ENCODE measurements at places on chromosomes 13 and 19.

DNA sequence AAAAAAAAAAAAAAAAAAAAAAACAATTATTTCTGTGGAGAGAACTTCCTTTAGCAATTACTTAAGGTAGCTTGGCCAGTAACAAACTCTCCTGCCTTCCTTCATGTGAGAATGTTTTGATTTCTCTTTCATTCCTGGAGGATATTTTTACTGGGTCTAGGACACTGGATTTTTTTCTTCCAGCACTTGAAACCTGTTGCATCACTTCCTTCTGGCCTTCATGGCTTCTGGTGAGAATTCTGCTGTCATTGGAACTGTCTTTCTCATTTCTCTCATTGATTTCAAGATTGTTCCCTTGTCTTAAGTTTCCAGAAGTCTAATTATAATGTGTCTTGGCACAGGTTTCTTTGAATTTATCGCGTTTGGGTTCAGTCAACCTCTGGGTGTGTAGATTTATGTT lies 19.3 kb upstream of the RAB20 start:
- DNase-seq = no peak

DNA sequence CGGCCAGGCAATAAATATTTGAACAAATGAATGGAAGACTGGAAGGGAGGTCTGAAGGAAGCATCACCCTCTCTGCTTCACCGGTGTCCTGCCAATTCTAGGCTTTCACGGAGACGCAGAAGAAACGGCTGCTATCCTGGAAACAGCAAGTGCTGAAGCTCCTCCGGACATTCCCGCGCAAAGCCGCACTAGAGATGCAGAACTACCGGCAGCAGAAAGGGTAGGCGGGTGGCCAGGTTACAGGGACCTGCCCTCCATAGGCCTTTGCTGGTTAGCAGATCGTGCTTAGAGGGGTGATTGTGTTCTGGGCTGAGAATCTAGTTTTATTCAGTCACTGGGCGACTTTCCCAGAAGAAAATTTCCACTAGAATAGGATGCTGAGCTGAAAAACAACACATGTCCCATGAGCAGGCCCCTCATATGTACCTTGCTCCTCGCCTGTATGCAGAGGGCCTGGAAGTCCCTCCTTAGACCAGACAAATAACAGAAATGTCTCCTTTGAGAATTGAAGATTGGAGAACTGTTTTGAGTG lies 11.0 kb downstream of the PAF1 start:
- DNase-seq = no peak

- DNase-seq = no peak
These were observed 14.1 kb upstream of the HNRNPM start for GRCh38 chr19:8430650-8431049.

DNA sequence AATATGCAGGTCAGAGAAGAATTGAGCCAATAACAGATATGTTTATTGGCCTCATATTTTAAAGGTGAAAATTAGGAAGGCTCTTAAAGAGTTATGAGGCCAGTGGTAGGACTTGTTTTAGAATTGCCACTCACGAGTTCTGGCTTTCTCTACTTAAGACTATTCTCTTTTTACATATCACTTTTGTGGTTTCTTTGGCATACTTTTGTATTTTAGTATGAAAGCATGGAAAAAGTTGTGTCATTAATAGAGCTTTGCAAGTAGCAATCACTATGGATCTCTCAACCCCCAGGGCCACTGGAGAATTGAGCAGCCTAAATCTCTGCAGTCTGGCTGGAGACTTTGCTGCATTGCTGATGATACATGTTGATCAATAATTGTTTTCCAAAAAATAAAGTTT lies 64.6 kb upstream of the SOX21 start:
- DNase-seq = no peak

DNA sequence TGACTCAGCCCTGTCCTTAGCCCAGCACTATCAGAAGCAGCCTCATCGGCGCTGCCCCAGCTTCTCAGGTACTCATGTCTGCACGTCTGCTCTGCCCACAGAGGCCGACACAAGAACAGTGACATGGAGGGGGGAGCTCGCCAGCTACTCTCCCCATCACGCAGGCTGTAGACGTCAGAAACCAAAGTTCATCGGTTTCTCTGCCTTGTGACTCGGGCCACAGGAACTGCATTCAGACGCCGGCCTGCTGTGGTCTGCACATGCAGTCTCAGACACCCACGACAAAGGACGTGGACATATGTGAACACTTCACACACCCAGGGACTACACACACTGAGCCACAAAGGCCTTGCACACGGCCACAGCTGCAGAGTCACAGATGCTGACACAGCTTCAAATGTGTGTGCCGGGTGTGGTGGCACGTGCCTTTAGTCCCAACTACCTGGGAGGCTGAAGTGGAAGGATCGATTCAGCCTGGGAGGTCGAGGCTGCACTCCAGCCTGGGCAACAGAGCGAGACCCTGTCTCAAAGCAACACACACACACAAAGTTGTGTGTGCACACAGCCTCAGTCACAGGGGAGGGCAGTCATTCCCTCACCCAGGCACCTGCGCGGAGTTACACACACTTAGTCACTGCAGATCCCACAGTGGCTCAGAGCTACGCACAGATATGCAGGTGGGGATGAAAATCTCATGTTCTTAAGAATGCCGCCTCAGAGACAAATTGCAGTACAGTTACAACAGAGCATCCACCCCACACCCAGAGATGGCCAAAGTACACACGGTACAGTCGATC lies 4.9 kb upstream of the ZFP36 start:
- DNase-seq = peak; percentile 71

GRCh38 chr13:42377640-42378382 lies 105.9 kb downstream of the AKAP11 start:
- DNase-seq = no peak

- no peak for DNase-seq
These were observed 15.2 kb upstream of the SHFL start for GRCh38 chr19:10070730-10071446.

GRCh38 chr13:51912091-51912490 lies 50.3 kb downstream of the CCDC70 start:
- DNase-seq = no peak

DNA sequence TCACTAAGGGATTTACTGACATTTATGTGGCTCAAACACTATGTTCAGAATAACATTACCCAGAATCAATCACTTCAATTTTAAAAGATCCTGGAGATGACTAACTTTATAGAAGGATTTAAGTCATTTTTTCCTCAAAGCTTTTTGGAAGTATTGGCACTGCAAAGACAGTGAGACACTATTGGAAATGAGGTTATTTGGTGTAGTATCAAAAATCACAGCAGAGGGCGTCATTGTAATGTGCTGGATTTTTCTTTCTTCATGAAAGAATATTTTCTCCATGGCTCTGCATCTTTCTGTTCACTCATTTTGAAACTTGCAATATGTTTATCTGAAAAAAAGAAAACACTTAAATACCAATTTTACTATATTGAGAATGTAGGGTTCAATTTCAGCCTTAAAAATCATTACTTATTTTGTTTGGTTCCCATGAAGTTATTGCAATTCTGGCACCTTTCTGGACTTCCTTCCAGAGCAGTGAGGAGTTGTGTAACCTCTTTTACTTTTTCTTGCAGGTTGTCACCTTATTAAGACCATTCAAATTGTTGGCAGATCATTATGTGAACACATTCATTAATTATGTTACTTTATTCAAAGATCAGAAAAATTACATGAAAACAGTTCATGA lies 3.7 kb upstream of the CSNK1A1L start:
- no peak for DNase-seq

DNA sequence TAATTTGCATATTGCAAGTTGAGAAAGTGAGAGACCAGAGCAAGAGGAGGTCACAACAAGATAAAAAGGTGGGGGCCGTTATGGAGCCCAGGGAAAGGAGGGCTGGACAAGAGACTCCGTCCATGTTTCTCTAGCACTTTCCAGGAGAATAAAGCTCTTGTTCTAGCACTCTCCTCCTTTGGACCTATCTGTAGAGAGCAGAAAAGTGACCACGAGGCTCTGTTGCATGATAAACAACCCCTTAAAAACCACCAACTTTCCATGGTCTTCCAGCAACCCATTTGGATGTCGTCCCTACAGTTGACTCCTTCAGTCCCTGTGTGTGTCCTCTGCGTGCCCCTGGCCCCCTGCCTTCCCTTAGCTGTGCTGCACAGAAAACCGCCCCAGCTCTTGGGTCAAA lies 4.1 kb upstream of the ARL11 start:
- no peak for DNase-seq

DNA sequence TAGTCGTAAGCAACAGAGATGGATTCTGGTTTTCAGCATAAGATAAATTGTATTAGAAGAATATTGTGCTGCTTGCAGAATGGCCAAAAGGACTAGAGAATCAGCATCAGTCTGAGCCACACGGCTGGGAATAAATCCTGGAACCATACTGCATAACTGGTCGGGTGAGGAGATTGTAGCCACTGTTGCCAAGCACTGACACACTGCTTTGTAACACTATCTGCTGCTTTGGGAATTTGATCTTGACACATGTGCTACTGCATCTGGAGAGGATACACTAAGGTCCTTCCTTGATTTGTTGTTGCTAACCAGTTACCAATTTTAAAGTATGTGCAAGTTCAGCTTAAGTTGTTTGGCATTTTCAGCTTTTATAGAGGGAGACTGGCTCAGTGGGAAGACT lies 1.9 kb downstream of the HNRNPA1L2 start:
- no peak for DNase-seq

All from stimulated activated CD8-positive, alpha-beta memory T cell treated with anti-CD3 and anti-CD28 coated beads, Interleukin-4, amount 100 ng/mL, for 24 hours (primary cell).